G401 (cell line): ENCODE measurements at places on chromosomes 4 and X.

DNA sequence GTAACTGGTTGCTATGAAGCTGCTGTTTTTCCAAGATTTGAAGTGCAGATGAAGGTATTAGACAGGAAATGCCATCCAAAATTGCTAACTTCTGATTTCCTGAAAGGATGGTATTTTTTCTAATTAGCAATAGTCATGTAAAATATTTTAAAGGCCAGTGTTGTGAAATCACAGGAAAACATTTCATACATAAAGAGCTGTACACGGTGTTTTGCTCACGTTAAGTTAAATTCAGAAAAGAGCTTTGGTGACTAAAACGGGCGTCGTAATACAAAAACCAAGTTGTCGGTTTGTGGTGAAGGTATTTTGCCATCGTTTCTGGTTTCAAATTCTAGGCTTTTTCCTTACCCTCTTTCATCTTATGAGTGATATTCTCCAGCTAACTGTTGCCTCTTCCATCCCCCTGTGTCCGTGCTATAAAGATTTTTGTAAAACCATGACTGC lies 39.8 kb downstream of the AFF1 start:
- DNase-seq = no peak

- DNase-seq = no peak
Observed at GRCh38 chr4:137532869-137533236, 559 bp upstream of the PCDH18 start.

GRCh38 chr4:172892300-172892699 lies 276.3 kb upstream of the GALNT7 start:
- no peak for DNase-seq

DNA sequence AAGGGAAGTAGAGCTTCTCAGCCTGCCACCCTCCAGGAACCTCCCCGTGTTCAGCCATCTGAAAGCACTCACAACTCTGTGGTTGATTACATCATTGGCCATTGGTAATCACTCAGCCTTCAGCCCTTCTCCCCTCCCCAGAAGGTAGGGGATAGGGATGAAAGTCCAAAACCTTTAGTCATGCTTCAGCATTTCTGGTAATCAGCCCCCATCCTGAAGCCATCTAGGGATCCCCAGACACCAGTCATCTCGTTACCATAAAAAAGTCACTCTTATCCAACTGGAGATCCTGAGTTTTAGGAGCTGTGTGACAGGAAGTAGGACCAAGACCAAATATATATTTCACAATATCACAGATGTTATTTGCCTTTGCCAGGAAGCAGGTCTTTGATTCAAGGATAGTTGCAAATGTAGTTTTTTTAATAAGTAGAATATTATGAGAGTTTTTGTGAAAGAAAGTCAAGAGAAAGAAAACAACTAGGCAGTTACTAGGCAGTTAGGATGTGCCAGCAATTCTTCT lies 364.6 kb upstream of the NOCT start:
- no peak for DNase-seq

DNA sequence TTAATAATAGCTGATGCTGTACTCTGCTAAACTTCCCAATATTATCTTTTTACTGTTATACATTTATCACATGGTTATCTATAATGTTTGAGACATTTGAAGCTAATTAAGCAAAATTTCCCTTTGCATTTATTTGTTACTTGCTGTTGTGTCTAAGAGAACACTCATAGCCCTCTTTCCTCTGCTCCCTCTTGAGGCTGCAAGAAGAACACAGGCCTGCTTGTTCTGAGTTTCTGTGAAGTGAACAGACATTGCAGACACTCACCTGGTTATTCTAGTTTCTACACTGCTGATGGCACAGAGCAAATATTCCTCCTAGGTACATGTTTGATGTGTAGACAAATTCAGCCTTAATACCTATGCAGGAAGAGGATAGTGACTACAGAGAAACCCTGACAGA lies 367.8 kb downstream of the GASK1B start:
- peak; percentile 10 for DNase-seq
